ENCODE measurements at places on chromosomes 11 and 22.

- DNase-seq, result peak; percentile 44
Measured at GRCh38 chr11:60844045-60844869, 2.3 kb downstream of the CCDC86 start.

DNA sequence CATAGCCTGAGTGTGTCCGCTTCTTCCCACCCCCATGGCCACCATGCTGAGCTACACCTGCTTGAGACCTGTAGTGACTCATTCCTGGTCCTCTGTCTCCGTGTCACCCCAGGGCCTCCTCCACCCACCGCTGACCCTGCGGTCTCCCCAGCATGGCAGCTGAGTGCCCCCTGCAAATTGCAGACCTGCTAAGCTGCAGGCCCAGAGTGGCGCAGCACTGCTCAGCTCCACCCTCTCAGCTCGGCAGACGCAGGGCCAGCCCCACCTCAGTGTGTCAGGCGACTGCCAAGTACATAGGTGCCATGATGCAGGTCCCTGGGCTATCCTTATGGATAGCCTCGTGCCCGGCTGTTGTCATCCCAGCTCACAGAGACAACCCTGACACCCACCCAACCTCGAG is 13.1 kb downstream of the MS4A15 start:
- DNase-seq, result no peak

GRCh38 chr11:1388763-1389102 is 1.0 kb upstream of the BRSK2 start:
- DNase-seq, result no peak

- DNase-seq, result no peak
Measured at GRCh38 chr11:125448136-125448535, 47.9 kb downstream of the FEZ1 start.

DNA sequence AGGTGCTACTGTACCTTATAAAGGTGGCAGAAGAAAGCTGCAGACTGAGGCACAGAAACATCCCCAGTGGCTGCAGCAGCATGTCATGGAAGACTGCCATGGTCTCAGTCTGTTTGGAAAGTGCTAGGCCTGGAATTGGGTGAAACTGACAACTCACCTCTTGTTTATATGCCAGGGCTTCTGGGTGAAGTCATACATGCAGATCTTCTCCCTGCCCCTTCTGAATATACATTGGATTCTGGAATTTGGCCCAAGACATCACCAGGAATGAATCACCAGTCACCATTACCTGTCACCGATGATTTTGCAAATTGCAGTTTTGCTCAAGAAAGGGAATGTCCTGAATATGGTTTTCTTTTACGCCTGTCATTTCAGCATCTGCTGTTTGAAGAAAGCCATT is at the start of gene PLET1:
Gene PLET1 (minus strand): TSS at position 371 of the 400 bp plus-strand sequence. CDS start 271 bp downstream, at position 100.
- no peak for DNase-seq

GRCh38 chr11:17822401-17822781 is 87.8 kb downstream of the KCNC1 start:
- no peak for DNase-seq

DNA sequence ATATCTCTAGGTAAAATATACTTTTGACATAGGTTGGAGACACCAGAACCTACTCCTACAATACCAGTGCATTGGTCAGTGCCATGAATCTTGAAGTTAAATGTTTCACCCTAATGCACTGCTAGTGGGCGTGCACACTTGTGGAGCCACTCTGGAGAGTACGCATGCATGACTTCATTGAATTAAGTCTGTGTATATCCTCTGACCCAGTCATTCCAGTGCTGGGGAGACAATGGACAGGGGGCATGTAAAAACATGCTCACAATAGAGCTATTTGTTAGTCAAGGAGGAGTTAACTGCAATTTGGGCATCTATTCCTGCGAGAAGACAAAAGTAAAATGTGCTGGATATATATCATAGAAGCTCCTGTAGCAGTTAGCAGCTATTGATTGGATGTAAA is 335.4 kb upstream of the NCAM1 start:
- DNase-seq, result no peak

- peak; percentile 93 for DNase-seq
Measured at GRCh38 chr11:5620651-5621521, 3.9 kb upstream of the TRIM34 start.

DNA sequence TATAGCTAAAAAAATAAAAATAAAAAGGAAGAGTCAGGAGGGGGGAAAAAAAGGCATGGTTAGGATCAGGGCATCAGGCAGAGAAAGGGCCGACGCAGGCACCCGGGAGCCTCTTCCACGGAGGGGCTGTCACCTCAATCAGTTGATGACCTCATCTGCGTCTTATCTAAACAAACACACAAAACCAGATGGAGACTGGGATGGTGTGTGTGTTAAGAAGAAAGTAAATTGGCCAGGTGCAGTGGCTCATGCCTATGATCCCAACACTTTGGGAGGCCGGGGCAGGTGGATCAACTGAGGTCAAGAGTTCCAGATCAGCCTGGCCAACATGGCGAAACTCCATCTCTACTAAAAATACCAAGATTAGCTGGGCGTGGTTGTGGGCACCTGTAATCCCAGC is 63.6 kb downstream of the DHCR7 start:
- no peak for DNase-seq

DNA sequence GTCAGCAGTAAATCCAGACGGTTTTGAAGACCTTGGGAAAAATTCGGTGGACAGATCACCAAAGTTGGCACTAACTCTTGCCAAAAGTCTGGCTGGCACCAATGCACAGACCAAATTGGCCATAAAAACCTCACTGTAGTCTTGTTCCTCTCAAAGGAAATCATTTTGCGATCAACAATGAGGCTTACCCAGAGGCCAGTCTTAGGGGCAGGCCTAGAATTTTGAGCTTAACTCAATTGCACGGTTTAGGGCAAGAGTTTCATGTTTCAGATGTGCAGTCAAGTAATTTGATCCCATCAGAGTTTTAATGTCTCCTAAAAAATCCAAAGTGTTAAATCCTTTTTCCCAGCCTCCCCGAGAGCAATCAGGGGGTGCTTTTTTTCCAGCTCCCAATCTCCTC is 19.0 kb downstream of the MPPED2 start:
- DNase-seq, result no peak

DNA sequence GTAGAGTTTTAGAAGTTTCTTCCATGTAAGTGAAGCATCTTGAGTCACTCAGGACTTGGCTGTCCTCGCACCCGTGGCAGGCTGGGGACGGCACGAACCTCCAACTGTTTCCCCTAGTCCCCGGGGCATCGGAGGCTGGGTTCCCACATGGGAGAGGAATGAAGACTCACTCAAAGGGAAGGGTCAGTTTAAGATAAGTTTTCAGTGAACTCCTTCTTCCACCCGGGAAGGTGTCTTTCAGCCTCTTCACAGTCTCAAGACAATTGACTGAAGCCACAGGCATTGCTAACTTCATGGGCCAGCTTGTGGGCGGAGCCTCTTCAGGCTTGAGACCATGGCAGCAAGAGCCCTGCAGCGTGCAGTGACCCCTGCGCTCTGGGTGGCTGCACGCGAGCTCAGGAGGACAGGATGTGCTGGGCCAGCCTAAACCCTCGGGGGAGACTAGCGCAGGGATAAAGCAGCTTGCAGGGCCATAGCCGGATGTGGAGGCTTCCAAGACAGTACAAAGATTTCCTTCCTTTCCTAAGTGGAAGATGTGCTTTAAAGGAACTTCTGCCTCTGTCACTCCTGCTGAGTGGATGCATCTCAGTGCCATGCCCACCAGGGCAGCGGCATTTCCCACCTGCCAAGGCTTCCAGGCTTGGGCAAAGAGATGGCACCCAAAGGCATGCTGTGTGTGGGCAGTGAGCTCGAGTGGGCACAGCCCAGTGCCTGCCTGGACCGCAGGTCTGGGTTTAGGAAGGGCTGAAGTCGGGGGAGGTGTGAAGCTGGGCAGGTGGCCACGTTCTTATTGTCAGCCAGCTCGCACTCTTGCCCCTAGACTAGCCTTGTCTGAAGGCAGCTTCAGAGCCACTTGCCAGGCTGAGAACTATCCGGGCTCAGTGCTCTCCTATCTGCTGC is 32.9 kb downstream of the PPIL2 start:
- peak; percentile 63 for DNase-seq

GRCh38 chr11:86606270-86606835 is 66.1 kb downstream of the ME3 start:
- DNase-seq, result no peak

DNA sequence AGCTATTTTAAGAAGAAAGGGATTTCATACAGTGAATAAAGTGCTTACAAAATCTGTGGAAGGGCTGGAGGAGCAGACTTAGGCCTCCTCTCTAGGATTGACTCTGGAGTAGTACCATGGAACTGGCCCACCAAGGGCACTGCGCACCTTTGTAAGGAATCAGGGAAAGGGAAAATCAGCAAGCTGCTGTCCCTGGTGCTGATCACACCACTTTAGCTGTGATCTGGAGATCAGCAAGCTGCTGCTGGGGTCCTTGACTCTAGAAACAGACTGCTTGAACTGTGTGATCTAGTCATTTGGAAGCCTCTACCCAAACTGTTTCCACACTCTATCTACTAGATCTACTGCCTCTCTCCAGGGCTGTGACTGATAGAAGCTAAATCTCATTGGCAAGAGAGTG is 18.4 kb upstream of the TECTA start:
- DNase-seq, result peak; percentile 22

- DNase-seq, result no peak
Measured at GRCh38 chr11:24240496-24241175, 256.2 kb upstream of the LUZP2 start.

DNA sequence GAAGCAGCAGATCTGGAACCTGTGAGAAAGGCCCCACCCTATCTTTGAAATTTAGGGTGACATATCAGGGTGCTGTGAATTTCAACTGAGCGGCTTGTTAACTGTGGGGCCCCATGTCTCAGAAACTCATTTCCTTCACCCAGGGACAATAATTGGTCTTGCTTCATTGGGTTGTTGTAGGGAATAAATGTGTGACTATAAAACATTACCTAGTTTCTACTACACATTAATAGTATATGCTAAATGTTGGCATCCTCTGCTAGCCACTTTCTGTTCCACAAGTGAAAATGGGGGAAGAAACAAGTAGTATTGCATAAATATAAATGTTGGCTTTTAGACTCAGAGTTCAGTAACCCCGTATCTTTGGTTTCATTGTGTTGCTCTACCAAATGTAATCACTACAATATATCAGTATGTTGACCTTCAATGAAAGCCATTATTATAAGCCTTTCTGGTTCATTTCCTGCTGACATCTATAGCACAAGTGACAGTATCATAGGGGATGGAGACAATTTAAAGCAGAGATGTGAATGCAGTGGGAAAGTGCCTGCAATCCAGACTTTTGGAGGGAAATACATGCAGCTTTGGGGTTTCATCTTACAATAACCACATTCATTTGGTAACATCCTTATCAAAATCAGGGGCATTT is 905.5 kb upstream of the RAG2 start:
- DNase-seq, result no peak

DNA sequence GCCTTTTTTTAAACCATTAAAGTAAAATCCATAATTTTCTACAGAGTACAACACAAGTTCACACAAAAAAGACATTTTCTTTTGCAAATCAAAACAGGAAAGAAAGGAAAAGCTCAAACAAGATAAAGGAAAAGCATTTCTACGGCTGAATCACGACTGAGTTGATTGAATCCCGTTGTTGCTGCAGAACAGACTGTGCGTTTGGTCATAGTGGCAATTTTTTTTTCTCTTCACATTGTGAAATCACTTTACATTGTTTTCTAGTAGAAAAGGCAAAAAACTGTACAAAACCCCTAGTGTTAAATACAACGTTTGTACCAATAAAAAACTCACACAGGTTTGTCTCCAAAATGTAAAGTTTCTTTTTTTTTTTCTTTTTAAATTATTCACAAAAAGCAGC is 17.3 kb upstream of the RAPSN start:
- peak; percentile 77 for DNase-seq

- no peak for DNase-seq
Measured at GRCh38 chr11:115425250-115425649, 79.0 kb downstream of the CADM1 start.

GRCh38 chr22:31530823-31531195 is 34.5 kb downstream of the SFI1 start:
- peak; percentile 73 for DNase-seq
